Stimulated activated CD8-positive, alpha-beta memory T cell treated with anti-CD3 and anti-CD28 coated beads, Interleukin-2, amount 100 ng/mL, for 48 hours (primary cell): ENCODE measurements at places on chromosomes 5 and 9.

- no peak for DNase-seq
Observed at GRCh38 chr5:142836048-142836447, 65.9 kb downstream of the ARHGAP26 start.

- DNase-seq: no peak
Observed at GRCh38 chr5:142319105-142319504, 5.7 kb downstream of the SPRY4 start.

DNA sequence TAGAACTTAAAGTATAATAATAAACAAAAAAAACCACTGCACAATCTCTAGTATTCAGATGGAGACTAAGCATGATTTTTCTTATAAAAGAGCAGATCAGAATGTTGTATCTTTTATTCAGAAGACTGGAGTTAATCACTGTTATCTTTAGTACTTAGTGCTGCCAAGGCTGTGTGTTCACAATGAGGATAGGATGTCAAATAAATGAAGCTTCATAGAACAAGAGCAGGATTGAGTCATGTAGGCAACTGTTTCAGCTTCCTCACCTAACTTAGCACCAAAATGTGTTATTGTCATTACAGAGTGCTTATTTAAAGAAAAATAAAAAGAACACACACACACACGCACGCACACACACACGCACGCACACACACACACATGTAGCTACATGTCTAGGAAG lies 58.1 kb upstream of the CDKN2B start:
- DNase-seq: no peak

DNA sequence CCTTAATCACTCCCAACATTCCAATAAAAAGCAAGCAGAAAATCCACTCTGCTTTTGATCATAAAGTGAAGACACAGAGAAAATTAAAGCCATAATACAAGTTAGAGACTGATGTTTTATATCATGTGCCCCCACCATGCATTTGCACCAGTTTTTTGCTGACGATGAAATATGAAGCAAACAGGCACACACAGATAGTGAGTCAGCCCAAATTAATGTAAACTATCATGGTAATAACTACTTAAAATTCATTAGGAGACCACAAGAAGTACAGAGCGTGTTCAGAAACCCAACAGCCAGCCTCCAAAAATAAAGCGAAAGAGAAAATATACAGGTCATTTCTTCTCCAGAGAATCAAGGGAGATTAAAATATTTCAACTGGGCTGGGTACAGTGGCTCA lies 46.4 kb upstream of the KDM4C start:
- DNase-seq: no peak

DNA sequence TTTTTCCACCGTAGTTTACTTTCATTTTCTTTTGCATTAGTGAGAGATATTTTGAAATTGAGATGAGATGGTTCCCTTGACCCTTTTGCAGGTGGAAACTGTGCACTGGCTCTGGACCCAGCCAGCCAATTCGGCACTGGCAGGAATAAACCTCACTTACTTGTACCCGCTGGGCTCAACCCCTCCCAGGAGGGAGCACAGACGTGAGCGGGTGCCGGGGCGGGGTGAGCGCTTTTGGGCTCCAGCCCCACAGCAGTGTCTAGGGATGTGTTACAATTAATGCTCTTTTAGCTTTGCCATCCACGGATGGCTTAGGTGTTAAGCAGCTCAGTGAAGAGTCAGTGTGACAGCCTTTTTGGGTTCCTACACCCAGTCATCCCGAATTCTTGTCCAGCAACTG lies 766.1 kb upstream of the CHD1 start:
- no peak for DNase-seq

DNA sequence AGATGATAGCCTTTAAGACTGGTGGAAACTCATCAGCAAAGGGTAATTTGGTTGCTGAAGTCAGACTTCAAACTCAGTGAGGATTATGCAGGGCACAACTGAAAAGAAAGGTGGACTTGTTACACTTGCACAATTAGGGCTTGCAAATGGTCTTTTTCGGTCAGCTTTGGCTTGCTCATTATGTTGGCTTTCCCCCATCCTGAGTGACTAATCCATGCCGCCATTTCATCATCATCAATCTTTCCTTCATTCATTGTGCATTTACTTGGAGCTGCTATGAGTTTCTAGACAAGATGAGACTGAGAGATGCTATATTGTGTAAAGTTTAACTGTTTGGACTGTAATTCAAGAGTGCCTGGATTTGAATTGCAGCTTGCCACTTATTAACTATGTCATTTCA lies 134.8 kb upstream of the PPP1R2B start:
- no peak for DNase-seq

GRCh38 chr9:32647671-32648070 lies 12.2 kb upstream of the TAF1L start:
- DNase-seq: no peak

- no peak for DNase-seq
Observed at GRCh38 chr5:12679731-12680130, 775.5 kb upstream of the CTNND2 start.

GRCh38 chr9:76692458-76693129 lies 71.6 kb upstream of the PCA3 start:
- DNase-seq: no peak

DNA sequence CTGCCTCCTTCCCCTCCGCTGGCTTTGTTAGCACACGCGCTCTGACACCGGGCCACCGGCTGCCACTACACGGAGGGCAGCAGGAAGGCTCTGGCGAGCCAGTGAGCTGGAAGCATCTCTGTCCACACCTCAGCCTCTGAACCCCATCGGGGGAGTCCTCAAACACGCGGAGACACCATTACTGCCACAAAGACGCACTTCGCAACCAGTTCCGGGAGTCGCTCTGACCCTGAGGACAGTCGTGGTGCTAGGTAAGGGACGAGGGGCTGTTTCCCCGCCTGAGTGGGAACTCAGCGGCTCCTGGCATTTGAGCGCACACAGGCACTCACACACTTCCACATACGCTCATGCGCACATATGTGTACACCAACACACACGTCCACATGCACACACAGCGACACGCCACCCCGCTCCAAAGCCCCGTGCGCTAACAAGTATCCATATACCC lies 160.0 kb downstream of the C9orf152 start:
- no peak for DNase-seq

DNA sequence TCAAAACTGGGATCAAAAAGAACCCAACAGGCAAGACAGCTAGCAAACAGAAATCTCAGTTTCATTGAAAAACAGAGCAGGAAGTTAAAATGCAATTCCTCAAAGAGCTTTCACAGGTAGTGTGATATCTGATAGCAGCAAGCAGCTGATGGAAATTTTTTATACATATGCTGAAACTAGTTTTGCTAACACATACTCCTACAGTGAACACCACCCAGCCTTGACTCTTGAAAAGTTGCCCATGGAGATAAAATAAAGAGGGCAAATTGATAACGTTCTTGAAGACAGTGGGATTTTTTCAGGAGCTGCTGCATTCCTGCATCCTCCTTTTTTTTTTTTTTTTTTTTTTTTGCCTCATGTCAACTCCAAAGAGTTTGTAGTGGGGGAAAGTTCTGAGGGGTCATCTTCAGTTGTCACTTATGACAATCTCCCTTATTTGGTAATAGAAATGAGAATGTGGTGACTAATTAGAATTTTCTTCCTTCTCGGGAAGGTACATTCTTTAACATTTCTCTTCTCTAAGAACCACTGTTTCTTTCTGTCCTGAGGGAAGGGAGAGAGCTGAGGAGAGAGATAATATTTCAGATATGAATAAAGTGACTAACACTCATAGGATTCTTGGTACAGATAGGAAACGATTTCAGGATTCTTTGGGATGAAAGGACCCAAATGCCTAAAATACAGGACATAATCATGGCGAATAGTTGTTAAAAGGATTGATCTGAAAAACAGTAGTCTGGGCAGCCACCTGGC lies 24.6 kb downstream of the SH3RF2 start:
- no peak for DNase-seq

GRCh38 chr5:143916451-143916850 lies 104.5 kb downstream of the HMHB1 start:
- DNase-seq: no peak

GRCh38 chr9:20028192-20028848 lies 239.5 kb upstream of the SLC24A2 start:
- DNase-seq: no peak

GRCh38 chr5:93225748-93226147 lies 355.3 kb downstream of the NR2F1-AS1 start:
- DNase-seq: no peak

- DNase-seq: no peak
Observed at GRCh38 chr5:123783421-123783820, 271.4 kb downstream of the CSNK1G3 start.

DNA sequence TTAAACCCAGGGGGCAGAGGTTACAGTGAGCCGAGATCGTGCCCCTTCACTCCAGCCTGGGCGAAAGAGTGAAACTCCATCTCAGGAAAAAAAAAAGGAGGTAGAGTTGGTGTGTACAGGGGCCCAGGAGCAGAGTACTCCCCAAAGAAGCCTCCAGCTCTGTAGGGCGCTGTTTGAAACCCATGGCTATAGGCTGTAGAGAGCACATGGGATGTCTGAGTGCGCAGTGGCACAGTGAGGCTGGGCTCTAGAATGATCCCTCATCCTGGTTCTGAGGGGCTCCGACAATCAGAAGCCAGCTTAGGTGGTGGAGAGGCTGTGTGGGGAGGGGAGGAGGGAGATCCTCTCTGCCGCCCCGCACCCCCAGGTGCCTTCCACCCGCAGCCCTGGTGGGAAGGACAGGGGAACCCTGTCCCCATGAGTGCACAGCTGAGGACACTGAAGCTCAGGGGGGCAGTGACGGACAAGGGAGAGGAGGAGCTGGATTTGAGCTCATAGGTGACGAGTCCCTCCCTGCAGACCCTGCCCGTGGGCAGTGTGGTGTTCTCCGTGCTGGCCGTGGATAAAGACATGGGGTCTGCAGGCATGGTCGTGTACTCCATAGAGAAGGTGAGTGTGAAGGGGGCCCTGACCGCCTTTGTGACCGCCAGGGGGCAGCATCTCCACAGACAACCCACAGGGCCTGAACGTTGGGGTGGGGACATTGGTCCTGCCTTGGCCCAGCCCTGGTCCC lies 24.6 kb downstream of the CDHR2 start:
- peak; percentile 69 for DNase-seq

- DNase-seq: peak; percentile 6
Observed at GRCh38 chr9:36488389-36488756, 84.3 kb upstream of the MELK start.

DNA sequence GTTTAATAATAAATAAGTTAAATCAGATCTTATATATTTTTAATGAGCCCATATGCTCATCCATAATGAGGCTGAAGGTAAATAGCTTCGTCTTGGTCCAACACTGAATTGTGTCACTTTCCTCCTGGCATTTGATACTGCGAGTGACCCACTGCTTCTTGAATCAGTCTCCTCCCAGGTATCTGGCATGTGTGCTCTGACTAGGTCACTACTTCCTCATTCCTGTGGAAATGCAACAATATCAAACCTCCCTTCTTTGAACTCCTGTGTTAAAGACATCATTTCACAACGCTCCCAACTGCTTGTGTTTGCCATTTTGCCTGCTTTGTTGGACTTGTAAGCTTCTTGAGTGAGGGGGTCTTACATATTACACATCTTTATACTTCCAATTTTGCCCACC lies 157.7 kb downstream of the SLC24A2 start:
- no peak for DNase-seq

GRCh38 chr9:123669346-123669745 lies 260.6 kb downstream of the DENND1A start:
- no peak for DNase-seq

GRCh38 chr9:82790875-82791274 lies 272.1 kb downstream of the RASEF start:
- no peak for DNase-seq

GRCh38 chr9:91037511-91038482 lies 236.2 kb downstream of the SYK start:
- DNase-seq: no peak

DNA sequence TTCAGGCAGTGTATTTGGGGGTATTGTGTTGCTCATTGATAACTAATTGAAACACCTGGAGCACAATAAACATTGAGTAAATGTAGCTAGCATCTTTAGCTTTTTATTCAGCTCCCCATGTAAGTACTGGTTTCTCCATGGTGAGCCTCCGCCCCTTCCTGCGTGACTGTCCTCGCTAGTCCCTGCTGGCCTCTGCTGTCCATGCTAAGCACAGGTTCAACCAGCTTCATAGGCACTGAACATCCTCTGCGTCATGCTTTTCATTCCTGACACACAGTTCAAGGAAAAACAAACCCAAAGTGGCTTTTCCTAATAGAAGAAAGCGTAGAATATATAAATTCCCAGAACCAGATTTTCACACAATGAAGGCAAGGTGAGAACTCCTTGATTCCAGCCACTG lies 27.3 kb upstream of the DAP start:
- no peak for DNase-seq

DNA sequence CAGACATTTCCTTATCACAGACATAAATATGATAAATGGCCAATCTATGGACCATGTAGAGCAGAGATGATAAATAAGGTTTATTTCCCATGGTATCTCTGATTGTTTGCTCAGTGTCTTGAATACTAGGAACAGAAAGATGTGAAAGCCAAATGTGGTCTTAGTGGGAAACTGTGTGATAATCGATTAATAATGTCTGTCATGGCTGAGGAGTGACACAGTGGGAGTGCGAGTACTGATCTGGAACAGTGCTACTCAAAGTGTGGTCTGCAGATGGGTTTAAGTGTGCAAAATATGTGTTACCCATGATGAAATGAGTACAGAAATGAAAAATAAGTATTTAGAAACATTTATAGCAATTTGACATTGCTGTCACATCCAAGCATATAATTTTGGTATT lies 92.5 kb downstream of the PTTG1 start:
- DNase-seq: no peak

- no peak for DNase-seq
Observed at GRCh38 chr9:92740446-92740961, 24.1 kb downstream of the BICD2 start.

DNA sequence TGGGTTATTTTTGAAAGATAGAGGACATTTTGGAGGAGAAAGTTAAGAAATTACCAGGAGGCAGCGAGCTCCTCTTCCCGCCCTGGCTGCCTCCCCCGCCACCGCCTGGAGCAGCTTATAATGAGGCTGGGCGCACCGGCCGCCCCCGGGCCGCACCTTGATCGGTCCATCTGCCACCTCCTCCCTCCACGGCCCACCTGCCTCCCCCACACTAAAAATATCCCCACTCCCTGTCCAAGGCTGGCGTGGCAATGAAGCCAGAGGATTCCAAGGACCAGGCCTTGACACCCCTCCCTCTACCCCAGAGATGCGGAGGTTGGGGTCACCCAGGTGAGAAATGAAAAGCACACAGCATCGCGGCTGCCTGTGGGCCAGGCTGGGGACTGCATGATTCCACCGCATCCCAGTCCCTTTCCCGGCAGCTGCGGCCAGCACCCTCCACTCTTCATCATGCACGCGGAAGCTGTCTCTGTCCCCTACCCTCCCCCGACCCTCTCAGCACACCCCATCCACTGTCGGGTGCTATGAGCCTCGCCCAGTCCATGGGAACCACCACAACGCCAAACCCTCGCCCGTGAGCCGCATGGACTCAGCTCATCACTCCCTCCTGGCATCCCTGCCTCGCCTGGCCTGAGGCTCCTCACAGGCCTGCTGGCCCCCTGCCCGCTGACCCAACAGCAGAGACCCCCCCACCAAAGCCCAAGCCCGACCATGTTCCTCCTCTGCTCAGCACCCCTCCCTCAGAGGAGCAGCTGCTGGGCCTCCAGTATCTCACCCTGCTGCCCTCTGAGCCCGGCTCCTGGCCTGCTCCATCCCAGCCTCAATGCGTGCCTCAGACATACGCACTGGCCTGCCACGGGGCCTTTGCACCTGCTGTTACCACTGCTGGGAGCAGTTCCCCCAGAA lies 50.0 kb downstream of the SARDH start:
- no peak for DNase-seq

GRCh38 chr9:115593587-115594091 lies 475.7 kb upstream of the TNC start:
- no peak for DNase-seq
